Pancreas (tissue), 10 donors: ENCODE measurements at places on chromosomes 11 and 22. TPM values are rescaled to one million over a fixed set of nuclear protein-coding genes. Genes with fewer than 3 reads are reported as not detected.

The OR5L1 gene
- not detected for total RNA-seq

The MRGPRE gene
- total RNA-seq, result 0.16 TPM

The PRG3 gene
- not detected for total RNA-seq

The SHANK3 gene
- 5.0 TPM for total RNA-seq

The CHADL gene
- total RNA-seq, result 1.2 TPM

The UEVLD gene
- total RNA-seq, result 11.2 TPM

The ZNF74 gene
- 9.1 TPM for total RNA-seq

The OR4D5 gene
- total RNA-seq, result 1.2 TPM

The OR2AG1 gene
- total RNA-seq, result not detected

The P2RY2 gene
- 0.24 TPM for total RNA-seq

The BARX2 gene
- total RNA-seq, result 4.9 TPM

The GAL gene
- total RNA-seq, result 1.1 TPM

The POGLUT3 gene
- total RNA-seq, result 12.1 TPM

The KCTD21 gene
- 2.7 TPM for total RNA-seq

The HOATZ gene
- not detected for total RNA-seq

The PGA5 gene
- total RNA-seq, result not detected

The IGLL5 gene
- 0.72 TPM for total RNA-seq

The RFPL1 gene
- not detected for total RNA-seq

The DDI1 gene
- total RNA-seq, result not detected

The NEFH gene
- 0.05 TPM for total RNA-seq

The PVALB gene
- not detected for total RNA-seq

The LRRC74B gene
- total RNA-seq, result not detected

The BEST1 gene
- 2.0 TPM for total RNA-seq

The AMOTL1 gene
- total RNA-seq, result 30.2 TPM

The CD3D gene
- total RNA-seq, result 2.4 TPM

The MYBPC3 gene
- 1.0 TPM for total RNA-seq

The LRRC32 gene
- 6.2 TPM for total RNA-seq

The CFAP300 gene
- 0.32 TPM for total RNA-seq

The TTC36 gene
- total RNA-seq, result 0.67 TPM

The LDHAL6A gene
- total RNA-seq, result not detected

The TEX54 gene
- not detected for total RNA-seq
